ENCODE measurements at places on chromosomes 7 and 10.
A peak's percentile ranks its signal among the peaks of the same experiment; 100 is the strongest.

GRCh38 chr7:110448918-110449317, 642.0 kb upstream of the LRRN3 start:
- DNase-seq: no peak

DNA sequence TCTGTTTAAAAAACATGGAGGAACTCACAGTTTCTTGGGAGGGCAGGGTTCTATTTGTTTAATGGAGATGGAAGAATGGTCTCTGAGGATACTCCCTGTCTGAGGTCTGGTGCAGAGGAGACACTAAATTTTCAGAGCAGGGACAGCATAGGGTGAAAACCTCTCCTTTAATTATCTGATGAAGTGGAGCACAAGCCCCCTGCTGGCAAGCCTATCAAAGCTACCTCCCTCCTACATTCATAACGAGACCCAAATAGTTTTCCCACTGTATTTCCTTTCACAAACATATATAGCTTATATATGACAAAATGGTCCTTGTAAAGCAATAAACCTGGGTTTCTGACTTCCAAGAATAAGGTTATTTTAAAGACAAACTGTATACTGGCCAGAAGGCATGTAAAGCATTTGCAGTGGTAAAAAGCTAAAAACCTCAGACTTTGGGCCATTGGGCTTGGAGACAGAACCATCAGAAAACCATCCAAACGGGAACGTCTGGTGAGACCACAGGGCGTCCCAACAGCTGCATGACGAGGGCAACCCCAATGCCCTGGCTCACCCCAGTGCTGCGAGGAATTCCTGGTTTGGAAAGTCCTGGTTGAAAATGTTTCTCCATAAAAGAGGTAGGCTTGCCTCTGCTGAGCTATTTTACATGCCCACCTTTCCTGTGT, 201.3 kb downstream of the FANK1 start:
- no peak for DNase-seq

DNA sequence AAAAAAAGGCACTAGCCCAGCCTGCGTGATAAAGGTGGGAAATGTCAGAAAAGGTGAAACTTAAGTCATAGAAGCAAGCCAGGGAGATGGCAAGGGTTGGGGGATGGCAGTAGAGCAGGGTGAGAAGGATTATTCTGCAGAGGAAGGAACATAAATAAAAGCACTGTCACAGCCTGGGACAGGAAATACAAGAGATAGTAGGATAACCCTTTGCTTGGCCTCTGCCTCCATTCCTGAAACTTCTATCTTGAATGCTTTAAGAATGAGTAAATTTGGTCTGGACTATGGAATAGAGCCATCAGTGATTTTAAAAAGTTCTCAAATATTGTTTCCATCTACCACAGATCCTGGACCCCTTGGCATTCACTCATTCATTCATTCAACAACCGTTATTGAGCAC, 50.0 kb downstream of the ABCC2 start:
- DNase-seq: no peak

DNA sequence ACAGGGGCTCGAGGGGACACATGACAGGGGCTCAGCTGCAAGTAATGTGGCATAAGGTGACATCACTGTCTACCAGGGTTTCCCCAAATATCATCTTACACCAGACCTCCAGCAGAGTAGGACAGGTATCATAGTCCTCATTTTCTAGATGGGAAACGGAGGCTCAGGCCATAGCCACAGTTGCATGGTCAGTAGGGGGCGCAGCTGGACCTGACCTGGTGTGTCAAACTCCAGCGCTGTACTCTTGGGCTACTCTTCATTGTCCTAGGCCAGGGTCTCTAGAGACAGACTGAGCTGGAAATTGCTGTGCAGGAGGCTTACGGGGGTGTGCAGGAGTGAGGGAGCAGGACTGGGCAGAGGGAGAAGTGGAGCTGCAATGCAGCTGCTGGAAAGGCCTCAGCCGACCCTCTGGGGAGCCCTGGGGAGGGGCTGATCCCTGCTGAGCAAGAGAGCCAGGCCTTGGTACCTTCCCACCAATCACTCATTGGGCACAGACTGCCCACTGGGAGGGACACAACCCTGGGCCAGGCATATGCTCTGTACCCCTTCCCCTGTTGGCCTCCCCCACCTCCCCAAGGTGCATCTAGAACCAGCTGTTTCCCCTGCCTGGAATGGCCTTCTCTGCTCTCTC, 89.9 kb downstream of the CDH23 start:
- peak; percentile 35 for DNase-seq

GRCh38 chr7:9328296-9328695, 894.9 kb downstream of the NXPH1 start:
- no peak for DNase-seq

GRCh38 chr10:127687548-127687947, 49.4 kb upstream of the FOXI2 start:
- DNase-seq: no peak

DNA sequence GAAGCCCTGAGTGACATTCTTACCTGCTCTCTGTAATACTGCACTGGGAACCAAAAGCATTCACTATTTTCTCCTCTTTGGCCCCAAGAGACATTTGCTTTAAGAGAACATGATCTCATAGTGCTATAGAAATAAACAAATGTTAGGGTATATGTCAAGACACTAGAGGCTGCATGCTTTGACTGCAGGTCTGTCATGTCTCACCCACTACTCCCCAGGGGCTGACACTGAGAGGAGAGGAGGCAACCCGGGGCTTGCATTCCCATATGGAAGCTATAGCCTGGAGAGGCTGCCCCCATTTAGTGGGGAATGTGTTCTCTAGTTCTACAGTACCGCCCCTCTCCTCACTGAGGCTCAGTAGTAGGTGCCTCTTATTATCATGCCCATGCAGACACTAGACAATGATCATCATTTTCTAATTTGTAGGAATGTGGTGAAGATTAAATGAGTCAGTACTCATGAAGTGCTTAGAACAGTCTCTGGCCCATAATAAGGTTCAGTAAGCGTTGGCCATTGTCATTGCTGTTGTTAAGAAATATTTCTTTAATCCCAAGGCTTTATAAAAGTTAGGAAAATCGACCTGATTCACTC, 4.9 kb upstream of the SLF2 start:
- DNase-seq: no peak

DNA sequence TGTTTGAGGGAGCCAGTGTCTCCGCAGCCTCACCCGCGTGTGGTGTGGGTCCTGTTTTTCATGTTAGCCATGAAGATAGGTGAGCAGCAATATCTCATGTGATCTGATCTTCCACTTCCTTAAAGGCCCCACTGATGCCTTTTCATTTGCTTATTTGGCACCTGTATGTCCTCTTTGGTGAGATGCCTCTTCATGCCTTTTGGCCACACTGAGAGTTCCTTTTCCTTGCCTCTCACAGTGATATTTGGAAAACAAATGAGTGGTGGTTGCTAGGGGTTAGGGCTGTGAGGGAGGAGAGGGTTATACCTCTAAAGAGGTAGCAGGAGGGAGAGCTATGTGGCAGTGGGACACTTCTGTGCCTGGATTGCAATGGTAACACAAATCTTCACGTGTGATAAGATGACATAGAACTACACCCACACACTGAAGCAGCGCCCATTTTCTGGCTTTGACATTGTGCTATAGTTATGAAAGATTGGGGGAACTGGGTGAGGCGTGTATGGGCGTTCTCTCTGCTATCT, 90.4 kb upstream of the TNS3 start:
- no peak for DNase-seq

DNA sequence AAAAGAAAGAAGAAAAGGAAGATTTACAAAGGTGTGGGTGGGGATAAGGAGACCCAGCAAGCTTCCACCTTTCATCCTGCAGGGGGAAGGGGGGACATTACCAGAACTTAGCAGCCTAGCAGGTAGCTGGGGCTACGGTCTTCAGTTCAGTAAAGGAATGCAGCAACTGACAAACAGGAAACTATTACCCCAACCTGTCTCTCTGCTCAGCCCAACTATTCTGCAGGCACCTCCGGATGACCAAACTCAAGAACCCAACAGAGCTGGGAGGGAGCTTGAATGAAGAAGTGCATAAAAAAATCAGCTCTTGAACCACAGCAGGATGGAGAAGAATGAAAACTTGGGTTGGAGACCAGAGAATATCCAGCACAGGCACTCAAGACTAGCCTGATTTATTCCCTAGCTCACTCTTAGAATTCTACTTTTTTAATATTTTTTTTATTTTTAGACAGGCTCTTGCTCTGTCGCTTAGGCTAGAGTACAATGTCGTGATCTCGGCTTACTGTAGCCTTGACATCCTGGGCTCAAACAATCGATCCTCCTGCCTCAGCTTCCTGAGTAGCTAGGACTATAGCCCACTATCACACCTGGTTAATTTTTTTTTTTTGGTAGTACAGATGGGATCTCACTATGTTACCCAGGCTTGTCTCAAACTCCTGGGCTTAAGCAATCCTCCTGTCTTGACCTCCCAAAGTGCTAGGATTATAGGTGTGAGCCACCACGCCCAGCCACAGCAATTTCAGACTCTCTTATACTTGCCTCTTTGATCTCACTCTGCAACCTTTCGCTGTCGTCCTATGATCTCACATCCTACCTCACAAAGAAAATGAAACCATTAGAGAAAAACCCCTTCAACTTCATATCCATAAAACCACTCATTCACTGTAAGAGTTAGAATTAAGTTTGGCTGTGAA, 18.5 kb upstream of the C10orf67 start:
- peak; percentile 48 for DNase-seq

DNA sequence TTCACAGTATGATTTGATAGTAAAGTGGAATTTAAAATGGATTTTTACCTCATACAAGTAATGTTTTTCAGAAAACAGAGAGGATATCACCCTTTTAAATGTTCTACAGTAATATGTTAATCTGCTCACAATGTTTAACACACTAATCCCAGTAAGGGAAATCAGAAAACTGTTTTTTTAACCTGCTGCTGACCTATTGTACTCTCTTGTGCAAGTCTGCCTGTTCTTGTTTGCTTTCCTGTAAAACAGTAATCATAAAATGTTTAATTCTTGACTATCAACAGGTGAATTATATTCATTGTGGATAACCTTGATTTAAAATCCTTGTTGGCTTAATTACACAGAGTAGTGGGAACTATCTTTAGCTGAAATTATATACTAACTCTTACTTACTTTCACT, 126.4 kb downstream of the GNAT3 start:
- no peak for DNase-seq

GRCh38 chr10:114131094-114131493, 42.9 kb downstream of the CCDC186 start:
- no peak for DNase-seq

- no peak for DNase-seq
Measured at GRCh38 chr7:20661884-20662283, 46.4 kb downstream of the ABCB5 start.

All from stimulated activated CD4-positive, alpha-beta T cell treated with anti-CD3 and anti-CD28 coated beads, Interleukin-4, amount 100 ng/mL, for 1 hour (primary cell).